NCI-H1105 (cell line): ENCODE measurements at places on chromosomes 1 and 21.

DNA sequence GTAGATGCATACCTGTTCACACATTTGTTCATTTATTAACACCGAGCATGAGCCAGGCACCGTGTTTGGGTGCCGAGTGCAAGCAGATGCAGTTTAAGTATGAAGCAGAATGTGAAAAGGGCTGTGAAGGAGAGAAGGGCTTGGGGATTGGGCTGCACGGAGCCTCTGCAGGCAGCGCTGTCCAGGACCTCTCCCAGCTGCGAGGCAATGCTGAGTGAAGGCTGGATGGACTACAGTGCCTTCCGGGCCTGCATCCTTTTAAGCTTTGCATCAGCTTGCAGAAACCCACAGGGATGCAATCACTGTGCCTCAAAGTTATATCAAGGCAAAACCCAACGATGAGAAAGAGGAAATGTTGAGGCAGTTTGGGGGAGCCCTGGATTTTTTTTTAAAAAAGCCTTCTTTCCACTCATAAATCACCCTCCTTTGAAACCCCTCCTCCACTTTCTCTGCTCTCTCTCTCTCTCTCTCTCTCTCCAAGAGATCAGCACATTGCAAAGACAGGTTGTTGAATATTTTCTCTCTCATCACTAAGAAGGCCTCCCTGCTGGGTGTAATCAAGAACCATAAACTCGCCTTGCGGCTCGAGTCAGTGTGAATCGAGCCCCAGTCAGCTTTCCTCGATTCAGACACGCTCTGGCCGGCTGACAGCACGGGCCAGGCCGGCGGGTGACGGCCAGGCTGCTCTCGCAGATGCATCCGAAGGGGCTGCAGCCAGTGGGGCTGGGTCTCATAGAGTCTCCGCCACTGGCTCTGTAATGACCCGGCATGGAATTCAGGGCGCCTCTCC, 89.2 kb upstream of the POU3F1 start:
- DNase-seq: no peak

DNA sequence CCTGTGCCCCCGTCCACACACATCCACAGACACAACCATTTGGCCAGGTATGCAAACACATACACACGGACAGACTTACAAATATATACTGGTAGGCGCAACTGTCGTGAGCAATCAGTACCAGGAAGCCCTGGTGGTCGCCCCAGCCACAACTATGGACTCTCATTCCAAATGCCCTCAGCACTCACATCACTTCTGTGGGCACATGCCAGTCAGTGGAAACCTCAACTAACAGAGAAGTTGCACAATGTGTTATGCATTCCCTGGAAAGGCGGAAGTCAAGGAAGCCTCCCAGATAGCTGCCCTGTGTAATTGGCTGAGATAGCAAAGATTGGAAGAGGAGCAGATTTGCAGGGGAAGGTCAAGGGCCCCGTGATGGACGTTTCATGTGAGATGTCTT, 1.4 kb upstream of the HEYL start:
- no peak for DNase-seq

DNA sequence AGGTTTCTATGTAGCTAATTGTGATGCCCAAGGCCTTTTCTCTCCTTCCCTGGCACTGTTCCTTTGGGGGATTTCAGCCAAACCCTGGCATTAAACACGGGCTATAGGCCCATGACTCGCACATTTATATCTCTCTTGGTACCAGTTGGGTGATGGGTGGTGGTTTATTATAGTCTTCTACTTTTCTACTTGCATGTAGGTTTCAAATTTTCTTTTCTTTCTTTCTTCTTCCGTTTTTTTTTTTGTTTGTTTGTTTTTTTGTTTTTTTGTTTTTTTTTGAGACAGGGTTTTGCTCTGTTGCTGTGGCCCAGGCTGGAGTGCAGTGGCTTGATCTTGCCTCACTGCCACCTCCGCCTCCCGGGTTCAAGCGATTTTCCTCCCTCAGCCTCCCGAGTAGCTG, 1.1 kb downstream of the IL10RB start:
- no peak for DNase-seq

GRCh38 chr1:52633291-52633754, 355 bp downstream of the SHISAL2A start:
- DNase-seq: no peak

DNA sequence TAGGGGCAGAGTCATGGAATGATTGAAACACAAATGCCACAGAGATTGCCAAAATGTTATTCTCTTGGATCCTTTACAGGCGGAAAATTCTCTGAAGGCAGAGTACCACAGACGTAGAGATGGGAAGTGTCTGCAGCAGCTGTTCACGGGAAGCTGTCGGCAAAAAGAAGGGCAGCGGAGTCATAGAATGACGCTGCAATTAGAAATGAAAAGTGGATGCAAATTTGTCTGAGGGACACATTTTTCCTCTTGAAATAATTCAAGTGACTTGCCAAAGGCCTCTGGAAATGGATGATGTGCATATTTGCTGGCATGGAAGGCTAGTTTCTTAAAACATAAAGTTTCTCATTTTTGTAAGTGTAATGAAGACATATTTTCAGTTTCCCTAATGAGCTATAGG, 77.5 kb upstream of the PLD5 start:
- no peak for DNase-seq

GRCh38 chr1:44676484-44677200, 2.1 kb downstream of the ARMH1 start:
- DNase-seq: no peak

GRCh38 chr1:45327644-45328515, 1.2 kb downstream of the HPDL start:
- DNase-seq: no peak

- DNase-seq: no peak
Observed at GRCh38 chr1:186793582-186793927, 35.2 kb upstream of the PLA2G4A start.

- DNase-seq: no peak
Observed at GRCh38 chr1:198106011-198106410, 50.8 kb upstream of the NEK7 start.
